Pulmonary artery endothelial cell (primary cell): ENCODE measurements at places on chromosomes 13 and 19. TPM values are rescaled to one million over a fixed set of nuclear protein-coding genes. Genes with fewer than 3 reads are reported as not detected.

Gene NAA16
- 6.2 and 9.6 TPM in 2 replicates for total RNA-seq

Gene CEACAM8
- total RNA-seq, result not detected in 2 replicates

Gene CEACAM1
- total RNA-seq, result 0.26 and 0.46 TPM in 2 replicates

Gene ATP1A3
- 0.07 TPM in 1 of 2 replicates, not detected in the other for total RNA-seq

Gene IGFLR1
- 1.2 and 1.8 TPM in 2 replicates for total RNA-seq

Gene SWSAP1
- 0.73 and 0.78 TPM in 2 replicates for total RNA-seq

Gene PALM
- total RNA-seq, result 14.3 and 23.0 TPM in 2 replicates

Gene FOXA3
- not detected in 2 replicates for total RNA-seq

Gene ATP4A
- not detected in 2 replicates for total RNA-seq

Gene ZNF835
- 0.07 and 0.78 TPM in 2 replicates for total RNA-seq

Gene CRX
- total RNA-seq, result not detected in 2 replicates

Gene LMTK3
- total RNA-seq, result under 0.01 and 0.04 TPM in 2 replicates

Gene PRTN3
- total RNA-seq, result not detected in 2 replicates
